ENCODE measurements at places on chromosomes 13 and 19. TPM values are rescaled to one million over a fixed set of nuclear protein-coding genes. Genes with fewer than 3 reads are reported as not detected.
A peak's percentile ranks its signal among the peaks of the same experiment; 100 is the strongest.

- no peak for DNase-seq
These were observed 23.2 kb downstream of the SH3GL1 start for GRCh38 chr19:4376991-4377781.

DNA sequence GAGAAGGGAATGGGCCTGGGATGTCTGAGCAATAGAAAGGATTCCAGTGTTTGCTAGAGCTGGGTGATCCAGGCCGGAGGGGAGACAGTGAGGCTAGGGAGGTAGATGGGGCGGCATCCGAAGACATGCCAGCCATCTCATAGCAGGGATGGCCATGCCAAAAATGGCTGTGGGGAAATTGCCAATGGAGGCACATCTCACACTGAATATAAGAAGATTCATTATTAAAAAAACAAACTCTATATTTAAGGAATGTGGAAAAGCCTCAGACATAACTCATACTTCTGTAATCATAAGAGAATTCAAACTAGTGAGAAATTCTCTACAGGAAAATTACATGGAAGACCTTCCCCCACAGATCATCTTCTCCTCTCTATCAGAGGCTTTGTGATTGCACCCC is 289.2 kb downstream of the FGF9 start:
- DNase-seq: no peak

Gene LEUTX
- not detected for polyA plus RNA-seq

DNA sequence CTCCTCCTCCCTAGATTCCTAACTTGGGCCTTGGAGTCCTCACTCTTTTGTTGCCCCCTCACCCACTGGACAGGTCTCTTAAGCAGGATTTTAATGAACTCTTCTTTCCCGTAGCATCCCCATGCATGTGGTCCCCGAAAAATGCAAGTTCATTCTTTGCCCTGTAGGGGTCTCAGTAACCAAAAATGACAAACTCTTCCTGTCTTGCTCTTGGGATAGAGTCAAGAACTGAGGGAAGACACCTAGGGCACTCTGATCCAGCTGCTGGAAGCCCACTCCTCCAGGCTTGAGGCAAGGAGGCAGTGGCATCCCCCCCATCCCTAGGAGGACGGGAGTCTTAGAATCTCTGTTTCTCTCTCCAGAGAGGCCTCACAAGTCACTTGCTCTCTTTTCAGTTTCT is 987.0 kb downstream of the DIAPH3 start:
- no peak for DNase-seq

- DNase-seq: no peak
These were observed 457.6 kb upstream of the GPC6 start for GRCh38 chr13:92769046-92769445.

Gene SMIM44
- not detected for polyA plus RNA-seq

Gene CEBPA
- polyA plus RNA-seq: 6.6 TPM

Gene PTGER1
- polyA plus RNA-seq: 14.3 TPM

GRCh38 chr13:50451609-50452008 is 391.9 kb downstream of the DLEU7 start:
- DNase-seq: no peak

DNA sequence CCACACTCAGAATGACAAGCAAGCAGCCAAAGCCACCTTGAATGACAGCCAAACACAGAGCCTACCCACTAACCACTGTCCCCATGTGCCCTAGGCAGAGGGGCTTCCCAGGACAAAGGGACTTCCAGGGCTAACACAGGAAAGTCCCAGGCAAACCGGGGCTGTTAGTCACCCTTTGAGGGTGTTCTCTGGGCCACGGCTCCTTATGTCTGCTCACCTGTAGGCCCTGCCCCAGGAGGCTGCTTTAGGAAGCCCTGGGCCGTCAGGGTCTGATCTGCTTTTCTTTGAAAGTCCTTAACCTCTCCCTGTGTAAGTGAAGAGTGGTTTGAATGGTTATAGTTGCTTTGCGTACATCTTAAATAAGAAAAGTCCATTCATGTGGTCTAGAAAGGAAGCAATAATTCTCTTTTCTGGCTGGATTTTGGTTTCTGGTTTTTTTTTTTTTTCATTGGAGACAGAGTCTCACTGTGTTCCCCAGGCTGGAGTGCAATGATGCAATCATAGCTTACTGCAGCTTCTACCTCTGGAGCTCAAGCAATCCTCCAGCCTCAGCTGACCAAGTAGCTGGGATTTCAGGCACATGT is 161.4 kb downstream of the EFNB2 start:
- DNase-seq: no peak

GRCh38 chr19:2425622-2426581 is 1.5 kb downstream of the TIMM13 start:
- no peak for DNase-seq

- peak; percentile 57 for DNase-seq
These were observed 15.7 kb downstream of the ZIC5 start for GRCh38 chr13:99955747-99956472.

Gene KIR3DL1
- not detected for polyA plus RNA-seq

- no peak for DNase-seq
These were observed 45.7 kb upstream of the FLT1 start for GRCh38 chr13:28540612-28541011.

Gene SIGLEC6
- polyA plus RNA-seq: not detected

Gene NCAN
- polyA plus RNA-seq: not detected

DNA sequence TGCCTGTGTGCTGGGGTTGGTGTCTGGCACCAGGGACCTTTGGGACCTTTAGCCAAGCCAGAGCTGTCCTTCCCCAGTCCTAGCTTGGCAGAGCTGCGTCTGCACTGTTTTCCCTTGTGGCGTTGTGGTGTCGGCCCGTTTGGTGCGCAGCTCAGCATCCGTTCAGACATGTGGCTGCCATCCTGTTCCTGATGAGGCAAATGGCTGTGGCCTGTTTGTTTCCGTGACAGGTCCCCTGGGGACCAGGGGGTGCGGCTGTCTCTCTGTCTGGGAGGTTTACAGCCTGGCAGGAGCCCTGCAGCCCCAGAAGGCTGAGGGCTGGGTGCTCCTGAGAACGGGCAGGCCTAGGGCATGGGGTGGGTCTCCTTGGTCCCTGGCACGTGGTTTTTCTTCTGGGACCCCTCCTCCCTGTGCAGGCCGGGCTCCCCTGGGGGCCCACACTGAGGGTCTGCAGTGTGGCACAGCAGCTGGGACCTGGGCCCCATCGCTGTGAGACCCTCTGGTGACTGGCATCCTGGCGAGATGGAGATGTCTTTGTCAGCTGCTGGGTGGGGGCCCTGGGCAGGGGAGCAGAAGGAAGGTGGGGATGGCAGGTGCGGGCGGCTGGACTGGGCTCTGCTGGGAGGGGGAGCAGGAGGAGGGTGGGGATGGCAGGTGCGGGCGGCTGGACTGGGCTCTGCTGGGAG is 4.0 kb downstream of the SPPL2B start:
- no peak for DNase-seq

DNA sequence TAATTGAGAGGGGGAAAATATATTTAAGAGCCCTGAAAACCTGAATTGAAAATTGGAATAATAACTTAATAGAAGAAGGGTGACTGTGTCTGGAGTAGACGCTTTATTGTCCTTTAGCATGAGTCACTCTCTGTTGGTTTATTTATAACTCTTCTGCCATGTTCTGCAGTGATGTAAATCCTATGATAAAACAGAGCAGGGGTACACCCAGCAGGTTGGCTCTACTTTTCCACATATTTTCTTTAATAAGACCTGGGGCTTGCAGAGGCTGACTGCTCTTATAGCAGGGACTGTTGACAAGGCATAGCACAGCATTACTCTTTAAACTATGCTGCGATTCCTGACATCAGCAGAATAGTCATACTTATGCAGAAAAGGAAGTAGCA is 389.9 kb upstream of the PCDH9 start:
- no peak for DNase-seq

DNA sequence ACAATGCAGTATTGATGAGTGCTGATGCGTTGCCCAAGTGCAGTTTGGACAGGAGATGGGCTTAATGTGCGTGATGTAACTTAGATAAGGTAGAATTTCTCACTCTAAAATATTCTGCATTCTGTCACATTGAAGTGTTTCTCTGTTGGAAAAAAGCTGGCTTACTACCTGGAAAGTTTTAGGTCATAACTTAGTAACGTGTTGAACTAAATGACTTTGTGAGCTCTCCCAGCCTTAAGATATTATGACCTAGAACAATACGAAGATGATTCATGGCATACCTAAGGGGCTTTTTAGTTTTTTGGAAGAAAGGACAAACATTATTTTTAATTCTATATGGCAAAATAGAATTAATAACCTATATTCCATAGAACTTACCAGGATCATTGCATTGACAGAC is 9.0 kb downstream of the UFM1 start:
- no peak for DNase-seq

GRCh38 chr19:24141612-24142011 is 54.6 kb downstream of the ZNF254 start:
- no peak for DNase-seq

Gene KIR3DL2
- not detected for polyA plus RNA-seq

DNA sequence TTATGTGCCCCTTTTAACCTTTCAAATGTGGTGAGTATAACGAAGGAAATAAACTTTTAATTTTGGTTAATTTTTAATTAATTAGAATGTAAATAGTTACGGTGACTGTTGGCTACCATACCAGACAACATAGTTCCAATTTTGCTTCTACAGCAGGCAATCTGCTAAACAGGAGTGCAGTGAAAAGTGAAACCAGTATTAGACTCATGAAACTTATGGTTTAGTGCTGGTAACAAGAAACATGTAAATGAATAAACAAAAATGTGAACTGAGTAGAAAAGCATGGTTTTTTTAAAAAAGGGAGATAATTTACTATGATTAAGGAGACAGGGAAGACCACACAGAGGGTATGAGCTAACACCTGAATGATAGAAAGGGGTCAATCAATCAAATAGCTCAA is 478.4 kb downstream of the PCDH9 start:
- DNase-seq: no peak

DNA sequence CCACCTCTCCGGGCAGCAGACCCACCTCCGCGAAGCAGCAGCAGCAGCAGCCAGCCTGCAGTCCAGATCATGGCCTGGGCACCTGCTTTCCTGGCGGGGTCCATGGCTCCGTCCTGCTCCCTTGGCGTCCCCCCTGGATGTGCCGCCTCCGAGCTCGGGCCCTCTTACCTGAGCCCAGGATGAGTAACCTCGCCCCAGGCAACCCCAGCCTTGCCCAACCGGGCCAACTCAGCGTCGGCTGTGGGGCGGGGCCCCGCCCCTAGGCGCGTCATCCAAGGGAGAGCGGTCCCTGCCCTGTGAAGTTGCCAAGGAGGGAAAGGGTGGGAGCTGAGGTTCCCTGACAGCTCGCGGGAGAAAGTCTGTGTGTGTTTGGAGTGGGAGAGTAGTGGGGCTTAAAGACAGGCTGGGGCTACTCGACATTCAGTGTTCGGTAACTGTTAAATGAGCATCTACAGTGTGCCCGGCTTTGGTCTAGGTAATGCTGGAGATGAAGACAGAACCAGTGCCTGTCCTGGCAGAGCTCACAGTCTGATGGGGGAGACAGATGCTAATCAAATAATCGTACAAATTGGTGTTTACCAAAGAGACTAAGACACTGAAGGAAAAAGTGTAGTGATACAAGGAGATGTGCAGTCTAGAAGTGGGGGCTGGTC is at the start of gene LYPD3:
LYPD3 (minus strand) TSS at position 141 of the 653 bp plus-strand sequence; CDS start at position 104, 37 bp downstream.
- peak; percentile 27 for DNase-seq

Gene TEX26
- not detected for polyA plus RNA-seq

- DNase-seq: no peak
These were observed 694.4 kb upstream of the SLITRK5 start for GRCh38 chr13:86976521-86977324.

DNA sequence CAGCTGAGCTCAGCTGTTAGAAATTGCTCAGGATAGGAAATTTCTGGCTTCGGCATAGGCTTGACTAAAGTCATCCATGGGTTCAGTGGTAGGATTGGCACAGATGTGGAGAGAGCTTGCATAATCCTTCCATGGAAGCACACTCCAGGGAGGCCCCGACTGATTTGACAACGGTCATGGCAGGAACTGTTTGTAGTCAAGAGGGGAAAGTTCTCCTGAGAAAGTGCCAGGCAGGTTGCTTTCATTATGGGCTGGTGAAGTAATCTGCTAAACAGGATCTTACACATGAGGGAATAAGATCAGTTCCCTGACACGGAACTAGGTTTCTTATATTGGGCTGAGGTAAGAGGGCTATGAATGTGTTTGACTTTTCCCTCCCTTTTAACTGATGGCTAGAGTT is 120.1 kb downstream of the RGCC start:
- no peak for DNase-seq

Gene NLRP4
- polyA plus RNA-seq: not detected

GRCh38 chr19:39970425-39970674 is 615 bp upstream of the PSMC4 start:
- DNase-seq: no peak

DNA sequence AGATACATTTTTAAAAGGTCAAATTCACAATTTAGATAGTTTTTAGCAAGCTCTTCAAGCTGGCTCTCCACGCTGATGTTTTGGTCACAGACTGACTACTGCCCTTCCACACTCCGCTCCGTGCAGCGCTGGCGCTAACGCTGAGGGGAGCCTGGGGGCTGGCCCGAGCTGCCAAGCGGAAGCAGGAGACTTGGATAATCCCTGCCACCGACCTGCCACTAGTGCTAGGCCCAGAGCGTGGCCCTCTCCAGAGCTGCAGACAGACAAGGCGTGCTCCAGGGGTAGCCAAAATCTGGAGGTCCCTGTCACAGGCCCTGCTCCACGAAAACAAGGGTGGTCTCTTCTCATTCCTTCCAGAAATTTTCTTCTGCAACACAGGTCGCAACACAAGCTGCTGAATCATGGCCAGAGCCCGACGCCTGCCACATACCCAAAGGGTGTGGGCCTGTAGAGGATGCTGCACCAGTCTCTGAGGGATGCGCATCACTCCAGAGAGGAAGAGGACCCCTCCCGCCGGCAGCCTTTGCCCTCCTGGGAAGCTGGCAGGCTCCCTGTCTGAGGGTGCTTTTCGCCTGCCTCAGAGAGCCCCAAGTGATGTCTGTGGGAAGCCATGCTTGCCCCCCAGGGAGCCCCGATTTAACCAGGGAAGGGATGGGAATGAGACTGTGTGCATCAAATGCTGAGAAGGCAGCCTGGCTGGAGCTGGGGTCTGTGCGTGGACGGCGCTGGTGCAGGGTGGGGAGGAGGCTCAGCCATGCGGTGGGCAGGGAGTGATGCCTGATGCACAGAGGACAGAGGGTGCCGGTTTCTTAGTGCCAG is 21.6 kb downstream of the CAPS start:
- DNase-seq: no peak

DNA sequence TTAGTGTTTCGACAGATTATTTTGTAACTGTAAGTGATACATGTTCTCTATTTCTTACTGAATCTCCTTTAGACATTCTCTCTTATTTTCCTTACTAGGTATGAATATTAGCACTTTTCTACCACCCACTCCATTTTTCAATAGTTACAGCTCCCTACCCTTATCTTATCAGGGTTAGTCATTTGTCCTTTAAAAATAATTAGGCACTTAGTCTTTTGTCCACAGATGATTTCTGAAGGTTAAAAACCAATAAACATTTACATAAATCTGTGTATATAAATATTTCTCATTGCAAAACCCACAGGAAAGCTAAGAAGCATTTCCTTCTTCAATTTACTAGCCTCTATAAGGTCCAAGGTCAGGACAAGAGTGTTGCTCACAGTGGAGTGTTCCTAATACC is 624.1 kb upstream of the MIR17HG start:
- DNase-seq: no peak

DNA sequence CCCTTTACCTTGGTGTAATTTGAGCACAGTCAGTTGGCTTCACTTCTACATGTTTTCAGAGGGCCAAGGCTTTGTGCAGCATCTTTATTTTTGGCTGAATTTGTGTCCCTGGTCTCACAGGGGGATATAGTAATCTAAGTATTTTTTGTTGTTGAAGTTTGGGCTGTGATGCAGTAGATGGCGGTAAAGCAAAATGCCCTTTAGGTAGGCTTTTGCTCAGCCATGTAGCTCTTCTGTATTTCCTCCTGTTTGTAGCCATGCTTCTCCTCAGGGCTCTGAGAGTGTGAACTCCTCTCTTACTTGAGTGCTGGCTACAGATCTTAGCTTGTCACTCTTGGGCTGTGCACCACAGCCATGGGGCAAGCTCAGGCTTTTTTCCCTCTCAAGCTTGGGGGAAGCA is 328.6 kb downstream of the SLITRK5 start:
- DNase-seq: no peak

Measured in kidney (tissue), 22 donors.